Naive thymus-derived CD4-positive, alpha-beta T cell (primary cell): ENCODE measurements at places on chromosomes 3 and 15. TPM values are rescaled to one million over a fixed set of nuclear protein-coding genes. Genes with fewer than 3 reads are reported as not detected.

ZMAT3 gene
- polyA plus RNA-seq, result 26.0 TPM

LYZL4 gene
- not detected for polyA plus RNA-seq

KLF15 gene
- not detected for polyA plus RNA-seq

ROBO1 gene
- polyA plus RNA-seq, result 0.59 TPM

ELL3 gene
- polyA plus RNA-seq, result 2.9 TPM

CLDN1 gene
- polyA plus RNA-seq, result 0.22 TPM

SNRK gene
- 66.2 TPM for polyA plus RNA-seq

GABRB3 gene
- not detected for polyA plus RNA-seq

SPCS1 gene
- polyA plus RNA-seq, result 339 TPM

TAGLN3 gene
- not detected for polyA plus RNA-seq

IMPG2 gene
- not detected for polyA plus RNA-seq

WNT5A gene
- not detected for polyA plus RNA-seq

GOLGA6L4 gene
- polyA plus RNA-seq, result not detected

UBAP1L gene
- 0.09 TPM for polyA plus RNA-seq

HCLS1 gene
- 340 TPM for polyA plus RNA-seq

COMMD2 gene
- 77.5 TPM for polyA plus RNA-seq

- DNase-seq, result no peak
Observed at GRCh38 chr3:76949033-76949432, 90.9 kb upstream of the ROBO2 start.

- DNase-seq, result no peak
Observed at GRCh38 chr15:96737408-96737807, 406.9 kb downstream of the NR2F2 start.

GRCh38 chr3:69959581-69959980, 40.0 kb upstream of the SAMMSON start:
- no peak for DNase-seq

- no peak for DNase-seq
Observed at GRCh38 chr15:98755138-98755537, 106.8 kb downstream of the IGF1R start.

DNA sequence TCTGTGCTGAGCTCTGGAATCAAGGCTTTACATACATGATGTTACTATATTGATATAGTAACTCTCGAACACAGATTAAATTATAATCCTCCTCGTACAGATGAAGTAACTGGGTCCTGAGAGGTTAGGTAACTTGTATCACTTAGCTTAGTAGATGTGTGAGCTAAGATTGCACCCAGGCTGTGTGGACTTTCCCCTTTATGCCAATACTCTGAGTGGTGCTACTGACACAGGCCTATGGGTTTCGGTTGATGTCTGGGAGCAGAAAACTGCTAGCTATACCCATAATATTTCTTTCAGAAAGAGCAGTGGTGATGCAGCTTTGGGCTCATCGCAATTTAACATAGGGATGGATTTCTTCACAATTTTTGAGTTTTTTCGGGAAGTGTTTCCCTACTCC, 259.7 kb downstream of the RBMS3 start:
- DNase-seq, result no peak

- DNase-seq, result no peak
Observed at GRCh38 chr15:89665449-89666181, 10.3 kb upstream of the KIF7 start.

- DNase-seq, result no peak
Observed at GRCh38 chr3:10928961-10929471, 63.5 kb upstream of the SLC6A1 start.

DNA sequence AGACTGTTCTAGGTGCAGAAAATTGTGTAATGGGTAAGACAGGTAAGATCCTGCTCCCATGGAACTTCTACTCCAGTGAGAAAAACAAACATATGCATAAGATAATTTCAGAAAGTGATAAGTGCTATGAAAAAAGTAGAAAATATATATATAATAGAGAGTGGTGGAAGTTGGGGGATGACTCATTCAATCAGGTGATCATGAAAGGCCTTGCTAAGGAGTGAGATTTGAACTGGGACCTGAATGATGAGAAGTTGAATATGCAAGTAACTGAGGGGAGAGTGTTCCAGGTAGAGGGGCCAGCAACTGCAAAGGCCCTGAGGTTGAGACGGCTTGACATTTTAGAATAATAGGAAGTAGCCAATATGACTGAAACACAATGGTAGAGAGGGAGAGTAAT, 92.3 kb upstream of the TNIK start:
- no peak for DNase-seq

- DNase-seq, result no peak
Observed at GRCh38 chr3:179967622-179968021, 69.1 kb downstream of the PEX5L start.

- no peak for DNase-seq
Observed at GRCh38 chr3:123346021-123346420, 102.9 kb downstream of the ADCY5 start.

GRCh38 chr3:23865595-23866396, 51.0 kb downstream of the NKIRAS1 start:
- no peak for DNase-seq

DNA sequence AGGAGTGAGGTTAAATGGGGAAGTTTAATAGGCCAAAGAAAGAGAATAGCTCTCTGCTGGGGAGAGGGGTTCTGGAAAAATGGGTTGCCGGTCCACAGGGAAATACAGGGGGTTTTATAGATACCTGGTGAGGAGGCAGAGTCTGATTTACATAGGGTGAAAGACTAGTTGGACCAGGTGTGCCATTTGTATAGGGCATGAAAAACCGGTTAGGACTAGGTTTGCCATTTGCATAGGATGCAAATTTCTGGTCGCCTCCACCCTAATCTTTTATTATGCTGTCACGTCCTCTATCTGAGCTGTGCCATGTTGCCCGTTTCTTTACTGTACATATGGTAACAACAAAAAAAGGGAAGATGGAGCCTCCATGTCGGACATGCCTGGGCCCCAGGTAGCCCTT, 960.1 kb downstream of the FHIT start:
- no peak for DNase-seq

GRCh38 chr3:98817547-98818041, 54.5 kb downstream of the ST3GAL6 start:
- DNase-seq, result peak; percentile 25

DNA sequence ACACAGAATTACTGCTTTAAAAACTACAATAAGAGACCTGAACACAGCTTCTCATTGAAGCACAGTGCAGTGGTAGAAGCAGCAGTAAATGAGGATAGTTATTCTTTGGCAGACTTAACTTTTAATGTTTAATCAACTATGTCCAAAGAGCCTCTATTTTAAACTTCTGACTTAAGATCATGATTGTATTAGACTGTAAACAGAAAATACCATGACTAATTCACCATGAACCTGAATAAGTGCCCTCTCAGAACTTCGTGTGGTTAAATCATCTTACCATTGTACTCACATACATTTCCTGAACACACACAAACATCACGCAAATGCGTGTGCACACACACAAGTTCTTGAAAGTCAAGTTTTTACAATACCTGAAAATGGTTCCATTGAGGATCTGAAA, 13.9 kb downstream of the CEP152 start:
- no peak for DNase-seq

DNA sequence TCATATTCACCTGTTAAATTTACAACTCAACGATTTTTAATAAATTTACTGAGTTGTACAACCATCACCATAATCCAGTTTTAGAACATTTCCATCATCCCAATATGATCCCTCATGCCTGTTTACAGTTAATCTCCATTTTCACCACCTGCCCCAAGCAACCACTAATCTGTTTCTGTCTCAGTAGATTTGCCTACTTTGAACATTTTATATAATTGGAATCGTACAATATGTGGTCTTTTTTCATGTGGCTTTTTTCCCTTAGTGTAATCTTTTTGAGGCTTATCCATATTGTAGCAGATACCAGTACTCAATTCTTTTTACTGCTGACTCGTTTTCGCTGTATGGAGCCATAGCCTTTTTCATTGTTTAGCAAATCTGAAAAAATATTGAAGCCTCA, 123.3 kb upstream of the STT3B start:
- no peak for DNase-seq

- DNase-seq, result no peak
Observed at GRCh38 chr3:11435440-11436165, 163.4 kb downstream of the ATG7 start.

DNA sequence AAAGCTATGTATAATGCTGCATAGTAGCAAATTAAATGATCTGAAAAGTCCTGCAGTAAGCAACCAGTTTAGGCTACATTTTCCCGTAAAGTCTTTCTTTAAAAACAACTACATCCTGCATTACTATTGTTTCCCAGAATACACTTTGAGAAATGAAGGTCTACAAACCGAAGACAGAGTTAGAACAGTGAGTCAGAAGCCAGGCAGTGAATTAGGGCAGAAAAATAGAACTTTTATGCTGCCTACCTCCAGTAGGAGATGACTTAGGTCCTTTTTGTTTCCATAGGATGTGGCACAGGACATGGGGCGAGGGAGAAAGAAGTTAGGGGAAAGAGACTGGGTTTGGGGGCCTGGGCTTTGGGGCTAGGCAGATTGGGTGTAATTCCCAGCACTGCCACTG, 127.3 kb downstream of the PPM1L start:
- no peak for DNase-seq

DNA sequence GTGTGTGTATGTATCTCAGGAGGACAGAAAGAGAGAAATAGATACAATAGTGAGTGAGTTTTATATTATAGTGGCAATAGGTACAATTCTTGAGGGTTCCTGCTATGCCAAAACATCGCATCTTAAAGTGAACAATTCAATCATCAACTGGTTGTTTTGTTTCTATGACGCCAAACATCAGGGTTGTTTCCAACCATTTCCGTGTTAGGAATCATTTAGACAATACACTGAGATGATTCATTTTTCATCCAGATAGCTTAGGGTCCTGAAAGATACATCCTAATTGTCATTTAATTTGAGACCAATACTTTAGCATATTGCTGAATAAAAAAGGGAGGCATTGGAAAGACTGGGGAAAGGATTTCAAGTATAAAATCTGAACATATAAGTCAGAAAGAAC, 472.2 kb downstream of the MCTP2 start:
- DNase-seq, result no peak

- DNase-seq, result no peak
Observed at GRCh38 chr3:48418651-48419050, 11.2 kb downstream of the PLXNB1 start.

DNA sequence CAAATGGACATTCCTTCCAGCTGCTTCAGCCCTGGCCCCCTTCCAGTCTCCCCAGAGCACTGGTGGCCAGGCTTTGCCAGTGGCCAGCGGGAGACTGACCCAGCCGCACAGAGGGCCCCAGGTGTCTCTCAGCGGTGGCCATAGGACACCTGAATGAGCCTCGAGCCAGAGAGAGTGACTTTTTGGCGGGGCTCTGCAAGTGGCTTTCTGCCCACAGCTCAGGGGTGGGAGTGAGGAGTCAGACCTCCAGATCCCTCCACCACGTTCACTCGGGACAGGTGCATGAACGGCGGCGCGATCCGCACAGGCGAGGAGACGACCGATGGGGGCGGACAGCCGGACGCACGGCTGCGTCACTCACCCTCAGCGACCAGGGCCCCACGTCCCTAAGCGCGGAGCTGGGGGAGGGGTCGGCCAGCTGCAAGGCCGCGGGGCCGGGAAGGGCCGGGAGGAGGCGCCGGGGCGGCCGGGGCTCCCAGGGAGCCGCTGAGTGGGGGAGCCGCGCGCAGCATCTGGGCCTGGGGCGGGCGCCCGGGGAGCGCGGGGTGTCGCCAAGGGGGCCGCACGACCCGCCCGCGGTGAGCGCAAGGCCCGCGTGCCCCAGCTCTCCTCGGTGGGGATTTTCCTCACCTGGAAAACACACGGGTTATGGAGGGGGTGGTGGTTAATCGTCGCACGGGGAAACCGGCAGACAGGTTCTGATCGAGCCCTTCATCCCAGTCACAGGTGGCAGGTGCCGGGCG, 57.1 kb downstream of the BDH1 start:
- DNase-seq, result no peak

DNA sequence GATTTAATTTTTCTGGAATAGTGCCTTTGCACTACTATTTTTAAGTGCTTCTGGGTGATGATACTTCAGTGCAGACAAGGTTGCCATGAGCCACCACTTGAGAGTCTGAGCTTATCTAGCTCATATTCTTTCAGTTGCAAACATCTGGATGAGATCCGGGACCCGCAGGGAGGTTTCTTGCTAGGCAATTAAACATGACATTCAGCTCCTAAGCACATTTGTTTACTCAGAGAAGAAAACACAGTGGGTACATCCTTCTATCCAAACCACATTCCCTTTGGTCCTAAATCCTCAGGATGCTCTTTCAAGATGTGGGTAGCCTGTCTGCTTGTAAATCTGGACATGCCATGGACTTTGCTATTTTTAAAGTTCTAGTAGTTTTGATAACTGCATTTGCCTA, 12.0 kb downstream of the PLSCR1 start:
- DNase-seq, result no peak

GRCh38 chr15:74787251-74788041, 5.6 kb downstream of the CSK start:
- peak; percentile 69 for DNase-seq

DNA sequence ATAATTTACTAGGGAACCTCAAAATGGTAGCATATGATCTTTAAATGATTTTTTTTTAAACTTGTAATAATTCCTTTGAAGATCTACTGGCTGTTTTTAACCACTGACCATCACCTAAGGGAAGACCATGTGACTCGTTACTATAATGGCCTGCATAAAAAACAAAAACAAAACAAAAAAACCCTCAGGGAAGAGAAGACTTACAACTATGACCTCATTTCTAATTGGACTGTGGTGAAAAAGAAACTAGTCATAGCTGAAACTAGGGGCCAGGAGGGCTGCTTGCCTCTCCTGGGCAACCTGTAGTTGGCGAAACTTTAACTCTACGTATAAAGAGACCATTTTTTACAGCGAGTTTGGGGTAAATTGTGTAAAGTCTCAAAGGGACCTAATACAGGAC, 23.0 kb downstream of the PAQR9 start:
- no peak for DNase-seq
